ENCODE measurements at places on chromosomes 7 and 10.

- DNase-seq, result no peak
Measured at GRCh38 chr10:51985336-51985735, 285.9 kb upstream of the CSTF2T start.

DNA sequence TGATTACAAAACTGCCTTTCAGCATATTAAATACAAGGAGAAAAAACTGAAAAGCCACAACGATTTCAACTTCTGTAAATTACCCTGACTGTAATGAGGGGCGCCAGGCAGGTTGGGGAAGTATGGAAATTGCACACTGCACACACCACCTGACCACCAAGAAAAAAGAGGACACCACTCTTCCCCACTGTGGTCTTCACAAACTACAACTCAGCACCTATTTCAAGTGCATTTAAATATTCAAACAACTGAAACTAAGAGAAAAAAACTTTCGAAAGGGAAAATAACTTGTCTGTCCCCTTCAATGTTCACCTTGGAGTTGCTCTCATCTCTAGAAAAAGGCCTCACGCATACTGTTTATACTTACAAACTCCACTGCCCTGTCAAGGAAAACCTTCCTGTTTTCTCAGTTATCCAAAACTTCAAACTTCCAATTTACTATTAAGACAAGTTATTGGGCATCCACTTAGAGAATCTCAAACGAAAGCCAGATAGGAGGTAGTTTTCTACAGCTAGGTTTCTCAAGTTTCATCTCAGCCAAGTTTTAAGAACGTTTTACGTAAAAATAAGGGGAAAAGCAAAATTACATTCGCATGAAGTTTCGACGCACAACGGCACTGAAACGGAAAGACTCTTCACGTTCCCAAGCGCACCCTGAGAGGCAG is 1.4 kb downstream of the LARP4B start:
- no peak for DNase-seq

DNA sequence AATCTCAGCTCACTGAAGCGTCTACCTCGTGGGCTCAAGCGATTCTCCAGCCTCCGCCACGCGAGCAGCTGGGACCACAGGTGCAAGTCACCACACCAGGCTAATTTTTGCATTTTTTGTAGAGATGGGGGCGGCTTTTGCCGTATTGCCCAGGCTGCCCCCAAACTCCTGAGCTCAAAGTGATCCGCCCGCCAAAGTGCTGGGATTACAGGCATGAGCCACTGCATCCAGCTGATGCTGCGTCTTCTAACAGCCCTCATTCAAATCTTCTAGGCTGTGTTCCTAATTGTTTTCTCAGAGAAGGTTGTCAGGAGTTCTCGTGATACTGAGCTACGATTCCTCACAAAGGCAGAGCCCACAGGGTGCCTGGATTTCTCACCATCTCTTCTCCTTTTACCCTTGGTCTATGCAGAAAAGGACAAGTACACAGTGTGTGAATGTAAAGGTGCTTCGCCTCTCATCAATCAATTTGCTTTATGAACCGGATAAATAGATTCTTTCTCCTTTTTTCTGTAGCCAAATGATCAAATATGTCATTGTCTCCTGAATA is 247.3 kb upstream of the PTN start:
- no peak for DNase-seq

DNA sequence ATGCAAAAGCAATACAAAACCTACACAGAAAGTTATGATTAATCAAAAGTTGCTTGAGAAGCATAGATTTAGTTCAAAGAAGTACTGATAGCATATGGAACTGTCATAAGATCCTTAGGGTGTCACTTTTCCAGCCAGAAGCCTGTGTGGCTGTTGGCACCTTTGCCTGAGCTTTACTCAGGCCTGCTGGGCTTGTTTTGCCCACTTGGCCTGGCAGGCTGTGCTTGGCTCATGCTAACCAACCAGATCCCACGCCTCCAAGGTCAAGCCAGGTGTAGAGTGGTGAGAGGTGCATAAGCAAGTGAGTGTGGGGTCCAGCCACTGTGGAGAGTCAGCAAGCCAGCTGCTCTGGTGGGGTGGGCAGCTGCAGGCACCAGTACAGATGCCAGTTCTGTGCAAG is 12.0 kb upstream of the LIPA start:
- DNase-seq, result no peak

- DNase-seq, result no peak
Measured at GRCh38 chr7:105325216-105325904, 63.4 kb downstream of the SRPK2 start.

- DNase-seq, result no peak
Measured at GRCh38 chr7:77794000-77794399, 4.2 kb downstream of the TMEM60 start.

- no peak for DNase-seq
Measured at GRCh38 chr7:15688911-15689310, 2.4 kb upstream of the MEOX2 start.

- DNase-seq, result no peak
Measured at GRCh38 chr10:34524369-34525091, 290.6 kb downstream of the PARD3 start.

DNA sequence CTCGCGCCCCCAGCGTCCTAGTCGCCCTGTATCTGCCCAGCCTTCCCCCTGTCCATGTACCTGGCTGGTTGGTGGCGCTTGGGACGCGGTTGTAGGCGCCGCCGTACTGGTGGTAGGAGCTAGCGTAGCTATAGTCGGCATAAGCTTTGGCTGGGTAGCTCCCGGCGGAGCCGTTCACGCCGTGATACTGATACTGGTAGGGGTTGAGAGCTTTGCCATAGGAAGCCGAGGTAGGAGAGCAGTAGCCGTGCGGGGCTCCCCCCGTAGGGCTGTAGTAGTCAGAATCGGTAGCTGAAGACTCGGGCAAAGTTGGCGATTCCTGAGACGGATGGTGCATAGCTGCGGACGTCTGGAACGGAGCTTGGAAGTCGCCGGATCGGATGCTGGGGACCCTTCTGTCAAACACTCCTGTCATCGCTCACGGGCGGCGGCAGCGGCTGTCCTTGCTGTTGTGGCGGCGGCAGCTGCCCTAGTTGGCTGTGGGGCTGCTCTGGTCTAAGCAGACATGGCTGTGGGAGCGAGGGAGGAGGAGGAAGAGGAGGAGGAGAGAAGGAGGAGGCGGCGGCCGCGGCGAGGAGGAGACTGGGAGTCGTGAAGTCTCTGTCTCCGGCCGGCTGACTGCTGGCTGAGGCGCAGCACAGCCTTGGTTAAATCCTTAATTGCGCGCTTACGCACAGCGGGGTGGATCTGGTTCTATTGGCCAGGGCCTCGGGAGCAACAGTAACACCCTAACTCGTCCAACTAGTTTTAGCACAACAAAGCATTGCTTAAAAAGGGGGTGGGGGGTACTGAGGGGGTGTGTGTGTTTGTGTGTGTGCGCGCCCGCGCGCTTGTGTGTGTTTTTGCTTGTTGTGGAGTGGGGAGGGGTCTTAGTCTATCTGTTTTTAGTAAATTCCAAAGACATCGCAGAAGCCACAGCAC is at the start of gene DLX5:
DLX5 (minus strand) TSS at position 623 of the 921 bp plus-strand sequence; CDS start at position 415, 208 bp downstream.
- DNase-seq, result peak; percentile 27

DNA sequence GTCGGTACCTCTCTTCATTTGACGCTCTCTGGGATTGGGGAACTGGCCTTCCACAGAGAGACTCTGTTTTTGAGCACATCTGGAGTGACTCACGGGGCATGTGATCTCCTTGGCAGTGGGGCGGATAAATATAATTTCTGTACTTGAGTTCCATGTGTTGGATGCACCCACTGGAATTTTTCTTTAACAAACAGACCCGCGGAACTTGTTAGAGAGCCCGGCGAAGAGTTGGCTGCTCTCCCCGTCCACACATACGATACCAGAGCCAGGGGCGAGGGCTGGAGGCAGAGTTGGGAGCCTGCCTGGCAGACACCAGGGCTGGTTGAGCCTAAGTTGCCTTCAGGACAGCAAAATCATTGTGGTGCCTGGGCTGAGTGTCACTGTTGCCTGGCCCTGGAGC is at the start of gene FAM180A:
FAM180A (minus strand) TSS at position 44 of the 400 bp plus-strand sequence. CDS start 233 bp downstream, outside the sequence.
- DNase-seq, result peak; percentile 82

DNA sequence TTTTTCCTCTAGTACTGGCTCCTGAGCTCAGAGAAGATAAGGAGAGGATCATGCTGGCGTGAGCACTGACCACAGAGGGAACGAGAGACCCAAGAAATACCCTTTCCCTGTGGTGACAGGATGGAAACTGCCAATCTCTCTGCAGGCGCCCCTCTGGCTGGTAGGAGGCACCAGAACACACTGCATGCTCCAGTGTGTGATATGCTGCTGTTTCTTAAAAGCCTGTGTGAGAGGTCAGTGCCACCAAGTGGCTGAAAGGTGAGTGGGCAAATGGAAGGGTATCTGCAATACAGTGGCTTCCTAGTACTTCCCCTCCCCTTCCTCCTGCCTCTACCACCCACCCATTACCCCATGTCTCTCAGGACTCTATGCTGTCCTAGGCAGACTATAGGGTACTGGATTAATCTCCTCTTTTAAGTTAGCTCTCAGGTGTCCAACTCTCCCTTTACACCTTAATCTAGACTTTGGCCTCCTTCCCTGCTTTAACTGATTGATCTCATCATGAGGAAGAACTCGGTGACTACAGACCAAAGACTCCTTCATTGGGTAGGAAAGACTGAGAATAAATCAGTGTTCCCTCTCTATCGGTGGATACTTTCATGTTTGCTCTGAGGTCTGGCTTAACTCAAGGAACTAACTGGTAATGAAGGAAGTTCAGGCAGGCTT is 283.6 kb downstream of the ADRA2A start:
- peak; percentile 3 for DNase-seq

DNA sequence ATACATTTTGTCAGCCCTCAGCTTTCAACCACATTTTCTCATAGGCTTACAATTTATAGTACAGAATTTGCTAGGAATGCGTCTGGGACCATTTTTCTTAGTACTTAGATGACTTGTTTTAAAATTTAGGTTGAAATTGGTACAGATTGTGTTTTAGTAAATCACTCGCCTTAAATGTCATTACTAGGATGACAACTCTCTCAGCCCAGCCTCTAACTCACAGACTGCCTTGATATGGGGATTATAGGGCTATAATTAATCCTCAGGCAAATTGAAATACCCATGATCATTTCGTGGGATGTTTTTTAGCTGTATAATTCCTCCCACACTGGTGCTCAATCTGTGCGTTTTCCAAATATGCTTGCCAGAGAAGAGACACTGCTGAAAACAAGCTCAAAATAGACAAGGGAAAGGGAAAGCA is 299.7 kb upstream of the AKR1E2 start:
- no peak for DNase-seq

- DNase-seq, result no peak
Measured at GRCh38 chr10:13066527-13066926, 33.4 kb upstream of the OPTN start.

DNA sequence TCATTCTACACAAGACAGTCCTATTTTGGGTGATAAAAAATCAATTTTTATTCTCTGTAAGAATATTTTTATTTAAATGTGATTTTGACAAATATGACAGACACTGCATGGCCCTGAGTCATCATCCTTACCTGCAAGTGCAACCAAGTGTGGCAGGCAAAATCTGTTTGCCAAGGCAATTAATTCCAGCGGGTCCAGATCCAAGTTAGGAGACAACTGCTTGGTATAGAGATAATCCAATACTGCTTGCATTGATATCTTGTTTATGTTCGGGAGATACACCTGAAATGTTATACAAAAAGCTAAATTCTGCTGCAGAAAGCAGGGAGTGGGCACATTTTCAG is 66.2 kb downstream of the RHOBTB1 start:
- DNase-seq, result no peak

DNA sequence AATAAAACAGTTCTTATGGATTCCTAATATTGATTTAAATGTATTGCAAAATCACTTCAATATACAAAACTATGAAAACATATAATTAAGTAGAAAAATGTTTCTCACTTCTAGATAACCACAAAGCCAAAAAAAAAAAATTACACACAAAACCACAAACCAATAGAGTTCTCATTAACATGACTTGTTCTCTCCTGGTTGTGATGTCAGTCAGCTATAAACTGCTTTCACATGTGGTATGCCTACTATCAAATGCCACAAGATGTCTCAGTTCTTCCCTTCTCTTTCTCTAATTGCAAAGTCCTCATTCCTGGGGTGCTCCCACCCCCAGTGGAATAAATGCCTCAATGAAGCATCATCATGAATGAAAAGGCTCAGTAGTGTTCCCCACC is 16.6 kb downstream of the GNAI1 start:
- peak; percentile 87 for DNase-seq

- DNase-seq, result peak; percentile 89
Measured at GRCh38 chr10:88932539-88933256, 19.9 kb downstream of the ACTA2 start.

GRCh38 chr7:142563470-142563869 is 185.8 kb upstream of the PRSS1 start:
- no peak for DNase-seq

GRCh38 chr10:18713077-18713476 is 53.8 kb downstream of the ARL5B start:
- peak; percentile 90 for DNase-seq

DNA sequence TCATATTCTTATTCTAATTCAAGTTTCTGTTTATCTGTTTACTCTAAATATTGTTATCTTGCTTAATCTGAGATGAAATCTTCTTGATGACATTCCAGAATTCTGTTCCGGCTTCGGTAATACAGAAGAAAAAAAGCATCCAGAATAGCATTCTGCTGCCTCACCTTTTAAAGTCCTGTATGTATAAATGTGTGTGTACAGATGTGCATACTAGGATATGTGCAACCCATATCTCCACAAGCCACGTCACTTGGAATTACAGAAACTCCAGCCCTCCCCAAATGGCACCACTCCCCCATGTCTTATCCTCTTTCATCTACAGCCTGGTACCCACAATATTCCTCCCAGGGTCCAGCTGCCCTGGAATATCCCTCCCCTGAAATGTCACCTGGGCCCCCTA is 27.9 kb upstream of the USP6NL start:
- no peak for DNase-seq

DNA sequence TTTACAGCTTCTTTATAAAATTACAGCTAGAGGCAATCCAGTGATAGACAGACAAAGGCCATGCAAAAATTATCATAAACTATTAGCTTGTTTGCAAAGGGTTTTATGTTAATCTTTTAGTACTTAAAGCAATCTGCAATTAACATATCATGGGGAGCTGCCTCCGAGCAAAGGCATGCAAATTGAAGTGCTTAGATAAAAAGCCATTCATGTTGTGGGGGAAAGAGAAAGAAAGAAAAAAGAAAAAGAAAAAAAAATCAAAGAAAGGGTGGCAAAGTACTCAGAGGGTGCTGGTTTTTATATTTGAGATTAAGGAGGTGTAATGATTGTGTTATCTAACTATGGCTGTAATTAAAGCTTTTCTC is 799.5 kb downstream of the LRMDA start:
- DNase-seq, result no peak

DNA sequence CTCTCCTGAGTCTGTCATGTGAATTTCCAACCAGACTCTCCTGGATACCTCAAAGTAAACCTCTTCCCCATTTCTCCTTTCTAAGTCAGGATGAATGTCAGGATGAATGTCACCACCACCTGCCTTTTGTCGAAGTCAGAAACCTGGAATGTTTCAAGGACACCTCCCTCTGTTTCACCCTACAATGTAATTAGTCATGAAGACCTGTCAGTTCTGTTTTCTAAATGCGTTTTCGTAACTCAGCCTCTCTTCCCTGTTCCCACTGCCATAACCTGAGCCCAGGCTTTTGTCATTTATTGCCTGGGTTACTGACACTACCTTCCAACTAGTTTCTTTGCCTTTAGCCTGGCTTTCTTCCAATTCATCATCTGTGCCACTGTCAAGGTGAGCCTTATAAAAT is 5.5 kb upstream of the STN1 start:
- no peak for DNase-seq

GRCh38 chr7:73555411-73555982 is 2.0 kb downstream of the BCL7B start:
- no peak for DNase-seq

All from fibroblast of villous mesenchyme (primary cell).